ENCODE measurements at places on chromosomes 13 and 19.

GRCh38 chr13:73943137-73943964, 190.9 kb downstream of the KLF12 start:
- no peak for DNase-seq

DNA sequence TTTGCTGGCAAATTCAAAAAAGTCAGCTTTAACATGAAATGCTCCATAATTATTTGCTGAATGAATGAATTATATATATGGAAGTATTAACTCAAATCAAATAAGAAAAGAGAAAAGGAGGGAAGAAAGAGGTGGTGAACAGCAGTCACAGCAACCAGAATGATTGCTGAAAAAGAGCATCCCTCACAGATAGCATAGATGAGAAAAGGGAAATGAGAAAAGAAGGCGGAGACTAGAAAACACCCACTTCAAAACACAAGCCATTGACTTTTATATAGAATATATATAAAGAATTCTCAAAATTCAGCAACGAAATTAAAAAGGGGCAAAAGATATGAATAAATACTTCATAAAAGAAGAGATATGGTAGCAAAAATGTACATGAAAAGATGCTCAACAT, 75.2 kb downstream of the CAB39L start:
- DNase-seq: no peak

DNA sequence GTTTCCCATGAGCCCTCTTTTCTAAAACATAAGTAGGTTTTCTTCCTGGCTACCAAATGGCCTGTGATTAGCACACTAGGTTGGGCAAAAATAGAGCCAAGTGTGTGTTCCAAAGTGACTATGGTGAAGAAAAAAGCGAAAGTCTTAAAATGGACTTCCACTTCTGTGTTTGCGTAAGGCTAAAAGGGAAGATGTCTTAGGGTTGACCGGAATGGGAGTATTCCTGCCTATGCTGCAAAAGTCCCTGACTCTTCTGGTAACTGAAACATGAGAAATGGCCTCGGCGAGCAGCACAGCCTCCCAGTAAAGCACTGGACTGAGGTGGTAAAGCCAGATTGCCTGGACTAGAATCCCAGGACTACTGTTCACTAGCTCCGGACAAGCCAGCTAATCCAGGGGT, 2.4 kb upstream of the FPR1 start:
- no peak for DNase-seq

GRCh38 chr13:96540670-96541069, 450.8 kb downstream of the HS6ST3 start:
- no peak for DNase-seq

DNA sequence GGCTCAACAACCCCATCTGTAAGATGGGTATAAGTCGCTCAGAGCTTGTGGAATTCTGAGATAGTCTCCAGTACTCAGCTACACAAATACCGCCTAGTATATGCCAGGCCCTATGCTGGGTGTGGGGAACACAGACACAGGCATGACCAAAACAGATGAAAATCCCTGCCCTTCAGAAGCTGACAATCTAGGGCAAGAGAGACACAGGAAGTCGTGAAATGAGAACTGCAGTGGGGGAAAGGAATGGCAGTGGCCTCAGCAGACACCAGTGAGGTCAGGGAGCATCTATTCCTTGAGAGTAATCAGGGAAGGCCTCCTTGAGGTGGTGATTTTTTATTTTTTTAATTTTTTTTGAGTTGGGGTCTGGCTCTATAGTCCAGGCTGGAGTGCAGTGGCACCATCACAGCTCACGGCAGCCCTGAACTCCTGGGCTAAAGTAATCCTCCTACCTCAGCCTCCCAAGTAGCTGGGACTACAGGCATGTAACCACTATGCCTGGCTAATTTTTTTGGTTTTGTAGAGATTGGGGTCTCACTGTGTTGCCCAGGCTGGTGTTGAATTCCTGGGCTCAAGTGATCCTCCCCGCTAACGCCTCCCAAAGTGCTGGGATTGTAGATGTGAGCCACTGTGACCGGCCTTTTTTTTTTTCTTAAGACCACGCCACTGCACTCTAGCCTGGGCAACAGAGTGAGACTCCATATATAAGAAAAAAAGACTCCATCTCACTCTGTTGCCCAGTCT, 3.2 kb downstream of the TMIGD2 start:
- no peak for DNase-seq

GRCh38 chr19:17775991-17776803, 18.7 kb upstream of the B3GNT3 start:
- DNase-seq: no peak

DNA sequence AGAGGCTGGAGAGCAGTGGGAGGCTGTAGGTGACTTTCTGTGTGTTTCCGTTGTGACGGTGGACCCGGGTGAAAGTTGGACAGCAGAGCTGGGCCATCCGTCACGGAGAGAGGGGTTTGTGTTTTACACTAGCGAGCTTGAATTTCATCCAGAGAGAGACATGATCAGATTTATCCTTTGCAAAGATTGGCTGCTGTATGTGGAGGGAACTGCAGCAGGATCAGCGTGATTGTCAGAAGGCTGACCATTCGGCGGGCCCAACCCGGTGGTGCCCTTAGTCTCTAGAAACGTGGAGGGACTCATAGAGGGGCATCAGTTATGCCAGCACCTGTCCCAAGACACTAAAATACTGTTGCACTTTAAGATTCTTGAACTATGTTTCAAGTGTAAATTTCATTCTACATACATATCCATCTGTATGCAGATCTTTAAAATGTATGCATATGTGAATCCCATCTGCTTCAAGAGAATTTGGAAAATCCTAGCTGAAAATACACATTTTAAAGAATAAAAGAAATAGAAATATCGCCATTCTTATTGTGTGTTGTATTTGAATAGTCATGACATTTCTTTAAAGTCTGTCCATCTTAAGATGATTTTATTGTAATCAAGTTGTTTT, 7.0 kb downstream of the FAM124A start:
- DNase-seq: no peak

GRCh38 chr13:49645451-49645850, 17.1 kb downstream of the ARL11 start:
- DNase-seq: no peak

GRCh38 chr13:85095418-85096272, 703.6 kb downstream of the SLITRK6 start:
- DNase-seq: no peak

- DNase-seq: no peak
Observed at GRCh38 chr13:98765996-98766519, 13.6 kb upstream of the SLC15A1 start.

- no peak for DNase-seq
Observed at GRCh38 chr13:44790289-44790688, 199.0 kb downstream of the NUFIP1 start.

- peak; percentile 55 for DNase-seq
Observed at GRCh38 chr19:4556597-4557127, 2.8 kb downstream of the SEMA6B start.

DNA sequence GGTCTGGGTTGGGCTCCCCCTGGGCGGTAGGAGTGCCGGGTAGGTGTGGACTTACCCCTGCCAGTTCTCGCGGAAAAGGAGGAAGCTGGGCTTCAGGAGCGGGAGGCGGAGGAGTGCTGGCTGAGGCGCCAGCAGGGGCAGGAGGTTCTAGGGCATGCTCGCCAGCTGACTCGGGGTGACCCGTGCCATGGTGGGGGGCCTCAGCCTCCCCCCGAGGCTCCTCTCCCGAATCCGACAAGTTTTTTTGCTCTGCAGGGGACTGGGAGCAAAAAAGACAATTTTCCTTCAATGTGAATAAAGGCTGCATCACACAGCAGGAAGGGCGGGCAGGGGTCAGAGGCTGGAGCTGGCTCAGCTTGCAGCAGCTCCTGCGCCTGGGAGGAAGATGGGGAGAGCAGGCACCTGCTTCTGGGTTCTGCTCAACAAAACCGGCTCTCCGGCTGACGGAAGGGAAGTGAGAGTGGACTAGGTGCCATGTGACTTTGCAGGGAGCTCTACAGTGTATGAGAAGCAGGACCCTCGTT, 26.5 kb downstream of the RANBP3 start:
- no peak for DNase-seq

GRCh38 chr19:4773047-4773640, 18.4 kb upstream of the FEM1A start:
- DNase-seq: no peak

GRCh38 chr13:113275387-113275786, 21.7 kb upstream of the LAMP1 start:
- DNase-seq: peak; percentile 27

- no peak for DNase-seq
Observed at GRCh38 chr19:20359933-20360720, 193.1 kb downstream of the ZNF486 start.

GRCh38 chr13:110492679-110493593, 68.6 kb downstream of the RAB20 start:
- DNase-seq: no peak

DNA sequence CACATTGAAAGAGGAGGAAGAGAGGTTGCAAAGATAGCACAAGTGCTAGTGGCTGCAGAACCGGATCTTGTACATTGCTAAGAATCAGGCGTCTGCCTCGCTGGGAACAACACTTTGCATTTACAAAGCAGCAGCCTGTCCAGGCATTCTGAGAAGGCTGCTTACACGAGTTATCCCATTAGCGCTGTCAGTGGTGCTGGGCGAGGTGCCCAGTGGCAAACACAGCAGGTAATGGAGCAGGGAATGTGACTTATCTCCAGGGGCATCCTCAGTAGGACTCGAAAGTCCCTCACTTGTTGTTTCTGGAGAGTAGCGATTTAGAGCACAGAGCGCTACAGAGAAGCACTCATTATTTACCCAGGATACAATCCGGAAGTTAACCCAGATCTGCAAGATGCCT, 209.6 kb downstream of the OLFM4 start:
- no peak for DNase-seq

- no peak for DNase-seq
Observed at GRCh38 chr19:2010135-2010668, 5.3 kb downstream of the BTBD2 start.

DNA sequence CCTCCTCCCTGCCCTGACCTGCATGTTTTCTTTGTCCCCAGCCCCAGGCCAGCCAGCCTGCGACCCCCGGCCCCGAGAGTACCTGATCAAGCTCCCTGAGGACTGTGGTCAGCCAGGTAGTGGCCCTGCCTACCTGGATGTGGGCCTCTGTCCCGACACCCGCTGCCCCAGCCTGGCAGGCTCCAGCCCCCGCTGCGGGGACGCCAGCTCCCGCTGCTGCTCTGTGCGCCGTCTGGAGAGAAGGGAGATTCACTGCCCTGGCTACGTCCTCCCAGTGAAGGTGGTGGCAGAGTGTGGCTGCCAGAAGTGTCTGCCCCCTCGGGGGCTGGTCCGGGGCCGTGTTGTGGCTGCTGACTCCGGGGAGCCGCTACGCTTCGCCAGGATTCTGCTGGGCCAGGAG, 5.6 kb downstream of the CILP2 start:
- no peak for DNase-seq

DNA sequence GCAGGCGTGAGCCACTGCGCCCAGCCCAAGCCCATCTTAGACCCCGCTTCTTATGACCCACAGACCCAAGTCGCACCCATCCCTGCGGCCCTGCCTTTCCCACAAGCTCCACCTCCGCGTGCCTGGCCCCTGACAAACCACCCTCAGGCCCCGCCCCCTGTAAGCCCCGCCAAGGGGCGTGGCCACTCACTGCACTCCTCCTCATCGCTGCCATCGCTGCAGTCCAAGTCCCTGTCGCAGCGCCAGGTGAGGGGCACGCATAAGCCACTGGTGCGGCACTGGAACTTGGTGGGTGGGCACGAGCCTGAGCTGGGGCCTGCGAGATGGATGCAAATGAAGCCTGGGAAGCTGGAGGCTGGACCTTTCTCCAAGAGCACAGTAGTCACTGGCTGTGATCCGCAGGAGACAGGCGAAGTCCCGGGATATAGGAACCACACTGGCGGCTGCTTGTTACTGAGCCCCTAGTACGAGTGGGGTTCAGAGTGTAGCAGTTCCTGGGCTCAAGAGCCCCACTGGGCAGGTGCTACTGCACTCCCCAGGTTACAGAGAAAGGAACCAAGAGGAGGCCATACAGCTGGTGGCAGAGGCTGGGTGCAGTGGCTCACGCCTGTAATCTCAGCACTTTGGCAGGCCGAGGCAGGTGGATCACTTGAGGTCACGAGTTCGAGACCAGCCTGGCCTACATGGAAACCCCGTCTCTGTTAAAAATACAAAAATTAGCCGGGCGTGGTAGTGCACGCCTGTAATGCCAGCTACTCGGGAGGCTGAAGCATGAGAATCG, 3.1 kb downstream of the CD320 start:
- DNase-seq: peak; percentile 57

DNA sequence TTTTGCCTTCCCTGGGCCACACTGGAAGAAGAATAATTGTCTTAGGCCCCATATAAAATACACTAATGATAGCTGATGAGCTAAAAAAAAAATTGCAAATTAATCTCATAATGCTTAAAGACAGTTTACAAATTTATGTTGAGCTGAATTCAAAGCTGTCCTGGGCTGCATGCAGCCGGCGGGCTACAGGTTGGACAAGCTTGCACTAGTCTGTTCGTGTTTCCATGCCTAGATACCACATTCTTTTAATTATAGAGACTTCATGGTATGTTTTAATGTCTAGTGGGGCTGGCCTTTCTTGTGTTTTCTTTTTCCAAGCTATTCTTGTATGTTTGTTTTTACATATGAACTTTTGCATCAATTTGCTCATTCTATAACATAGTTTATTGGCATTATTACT, 90.6 kb downstream of the SGCG start:
- DNase-seq: no peak

- no peak for DNase-seq
Observed at GRCh38 chr19:31146015-31146414, 203.2 kb downstream of the TSHZ3 start.

DNA sequence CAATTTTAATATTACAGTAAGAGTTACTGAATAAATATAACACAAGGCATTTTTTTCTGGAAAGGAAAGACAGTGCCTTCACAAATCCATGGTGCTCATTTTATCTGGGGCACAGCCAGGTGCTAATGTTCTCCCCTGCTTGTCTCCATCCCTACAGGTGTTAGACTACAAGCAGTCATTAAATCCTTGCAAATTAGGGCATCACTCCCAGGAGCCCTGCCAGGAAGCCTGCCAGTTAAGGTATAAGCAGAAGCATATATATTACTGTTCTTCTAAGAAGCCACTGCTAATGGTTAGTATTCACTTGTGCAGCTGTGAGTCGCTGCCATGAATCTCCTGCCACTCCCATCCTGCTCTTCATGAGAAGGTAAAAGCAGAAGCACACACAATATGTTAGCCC, 149.7 kb downstream of the OXGR1 start:
- no peak for DNase-seq

- DNase-seq: no peak
Observed at GRCh38 chr19:2495130-2495641, 19.3 kb downstream of the GADD45B start.

- no peak for DNase-seq
Observed at GRCh38 chr13:52125547-52125946, 3.3 kb downstream of the NEK5 start.

- DNase-seq: no peak
Observed at GRCh38 chr13:110542169-110542796, 19.2 kb downstream of the RAB20 start.

GRCh38 chr13:111210544-111211469, 95.7 kb downstream of the ARHGEF7 start:
- DNase-seq: no peak

- peak; percentile 76 for DNase-seq
Observed at GRCh38 chr19:511101-511851, 4.0 kb downstream of the TPGS1 start.

- no peak for DNase-seq
Observed at GRCh38 chr13:79775830-79776229, 294.9 kb downstream of the NDFIP2 start.

GRCh38 chr19:40191836-40192646, 815 bp downstream of the MAP3K10 start:
- DNase-seq: peak; percentile 43

All from stimulated activated CD4-positive, alpha-beta T cell treated with anti-CD3 and anti-CD28 coated beads, Interleukin-2, amount 100 ng/mL, for 24 hours (primary cell).